ENCODE measurements at places on chromosomes 3 and 15.
A peak's percentile ranks its signal among the peaks of the same experiment; 100 is the strongest.

DNA sequence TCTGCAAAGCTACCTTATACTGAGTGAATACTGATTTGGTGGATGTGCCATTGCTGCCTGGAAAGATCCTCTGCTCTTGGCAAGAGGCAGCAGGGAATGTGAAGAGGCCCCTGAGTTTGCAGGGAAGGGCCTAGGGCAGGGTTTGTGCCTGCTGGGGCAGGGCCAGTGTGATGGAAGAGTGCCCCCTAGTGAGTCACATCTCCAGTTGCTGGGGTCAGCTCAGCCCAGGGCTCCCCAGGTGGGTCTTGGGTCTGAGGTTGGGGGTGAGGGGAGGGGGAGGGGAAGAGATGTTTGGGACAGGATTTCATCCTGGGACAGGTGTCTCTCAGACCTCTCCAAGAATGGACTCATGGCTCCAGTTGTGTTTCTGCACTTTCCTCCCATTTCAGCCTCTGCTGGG, 4.1 kb upstream of the AMOTL2 start:
- no peak for DNase-seq

- peak; percentile 68 for DNase-seq
Observed at GRCh38 chr15:85582131-85583079, 202.0 kb downstream of the AKAP13 start.

DNA sequence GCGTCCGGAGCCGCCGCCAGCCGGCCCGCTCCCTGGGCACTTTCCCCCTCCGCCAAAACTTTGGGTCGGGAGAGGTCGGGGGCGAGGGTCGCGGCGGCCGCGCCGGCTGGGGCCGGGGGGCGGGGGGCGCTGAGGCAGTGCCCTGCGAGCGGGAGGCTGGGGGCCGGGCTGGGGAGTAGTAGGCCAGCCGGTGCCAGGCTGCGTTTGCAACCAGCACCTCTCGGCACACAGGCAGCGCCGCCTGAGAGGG, 452 bp downstream of the BBX start:
- no peak for DNase-seq

DNA sequence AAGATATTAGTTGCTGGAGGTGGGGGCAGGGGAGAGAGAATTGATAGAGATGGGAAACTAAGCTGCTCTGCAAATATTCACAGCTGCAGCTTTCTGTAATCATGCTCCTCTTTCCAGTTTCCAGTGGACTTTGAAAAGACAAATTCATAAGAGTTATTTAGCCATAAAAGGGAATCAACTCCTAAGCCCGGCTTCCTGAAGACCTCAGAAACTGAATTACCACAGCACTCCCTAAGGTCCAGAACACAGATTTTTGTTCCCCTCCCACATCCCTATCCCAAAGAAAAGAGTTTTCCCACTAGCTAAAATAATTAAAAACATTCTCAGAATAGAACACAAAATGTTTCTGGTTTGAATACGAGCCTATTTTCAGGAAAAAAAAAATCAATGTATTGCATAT, 871.8 kb upstream of the NR2F2 start:
- DNase-seq: no peak

DNA sequence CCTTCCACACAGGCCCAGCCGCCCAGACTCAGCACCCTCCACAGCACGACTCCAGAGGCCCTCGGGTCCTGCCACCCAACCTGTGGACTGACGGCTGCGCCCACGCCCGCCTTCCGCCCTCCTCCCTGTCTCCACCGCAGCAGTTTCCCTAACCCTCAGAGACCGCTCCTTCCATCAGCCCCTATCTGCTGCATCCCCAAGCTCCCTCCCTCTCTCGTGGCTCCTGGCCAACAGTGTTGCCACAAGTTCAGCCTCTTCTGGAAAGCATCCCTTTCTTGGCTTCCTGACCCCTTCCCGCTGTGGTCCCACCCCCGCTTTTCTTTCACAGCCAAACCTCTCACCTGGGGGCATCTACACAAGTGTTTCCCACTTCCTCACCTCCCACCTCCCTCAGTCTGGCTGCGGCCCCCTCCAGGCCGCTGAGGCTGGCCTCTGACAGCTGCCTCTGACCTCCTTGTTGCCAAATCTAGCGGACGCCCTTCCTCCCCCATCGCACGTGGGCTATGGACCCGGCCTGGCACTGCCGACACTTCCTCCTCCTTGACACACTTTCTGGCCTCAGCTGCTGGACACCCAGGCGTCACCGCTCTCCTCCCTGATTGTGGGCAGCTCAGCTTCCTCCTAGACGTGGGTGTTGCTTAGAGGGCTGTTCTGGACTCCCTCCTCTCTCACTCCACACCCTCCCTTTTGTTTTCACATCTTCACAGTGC, 168.8 kb upstream of the TLE3 start:
- peak; percentile 97 for DNase-seq

- no peak for DNase-seq
Observed at GRCh38 chr3:37435572-37435971, 261.2 kb upstream of the LRRFIP2 start.

DNA sequence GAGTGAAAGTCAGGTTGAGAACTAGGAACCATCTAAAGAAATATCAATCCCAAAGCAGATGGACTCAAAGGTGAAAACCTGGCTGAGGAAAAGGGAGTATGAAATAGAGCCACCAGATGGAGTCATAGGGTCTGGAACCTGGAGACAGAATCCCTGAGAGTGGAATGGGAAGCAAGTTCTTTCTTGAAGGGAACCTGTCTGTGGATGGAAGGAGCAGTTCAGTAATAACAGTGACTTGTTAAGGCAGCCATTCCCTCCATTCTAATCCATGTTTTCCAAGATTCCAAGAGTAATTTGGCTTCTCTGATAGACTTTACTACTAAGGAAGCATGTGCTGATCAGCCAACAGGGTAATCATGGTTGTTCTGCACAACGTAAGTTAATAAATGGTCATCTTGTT, 22.5 kb upstream of the AQP9 start:
- DNase-seq: no peak

DNA sequence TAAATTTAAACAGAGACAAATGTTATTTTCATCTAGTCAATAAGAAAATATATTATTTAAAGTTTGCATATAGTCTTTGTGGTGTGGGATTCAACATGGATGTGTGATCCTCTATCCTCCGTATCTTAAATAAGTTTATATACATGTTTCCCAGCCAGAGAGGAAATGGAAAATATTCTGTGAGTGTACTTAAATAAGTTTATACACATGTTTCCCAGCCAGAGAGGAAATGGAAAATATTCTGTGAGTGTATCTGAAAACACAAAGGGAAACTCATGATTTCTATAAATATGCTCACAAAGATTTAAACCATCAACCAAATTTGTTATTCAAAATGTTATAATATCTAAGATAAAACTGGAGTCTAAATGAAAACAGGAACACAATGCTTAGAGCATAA, 110.0 kb upstream of the MELTF start:
- no peak for DNase-seq

GRCh38 chr15:58477170-58477569, 45.4 kb downstream of the LIPC start:
- no peak for DNase-seq

DNA sequence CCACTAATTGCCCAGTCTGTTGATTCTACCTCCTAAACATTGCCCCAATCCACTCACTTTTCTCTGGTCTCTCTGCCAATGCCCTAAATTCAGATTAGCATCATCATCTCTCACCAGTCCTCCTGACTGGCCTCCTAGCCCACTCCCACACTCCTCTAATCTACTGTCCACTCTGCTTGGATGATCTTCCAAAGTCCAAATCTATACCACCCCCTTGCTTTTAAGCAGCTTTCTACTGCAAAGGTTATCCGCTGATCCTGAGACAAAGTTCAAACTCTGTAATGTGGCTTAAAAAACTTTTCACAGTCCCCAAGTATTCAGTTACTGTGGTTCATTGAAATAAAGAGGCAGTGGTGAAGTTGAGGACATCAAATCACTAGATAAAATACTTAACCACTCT, 37.6 kb downstream of the SNX4 start:
- no peak for DNase-seq

GRCh38 chr15:48250640-48251076, 44.6 kb downstream of the SLC12A1 start:
- DNase-seq: peak; percentile 51

DNA sequence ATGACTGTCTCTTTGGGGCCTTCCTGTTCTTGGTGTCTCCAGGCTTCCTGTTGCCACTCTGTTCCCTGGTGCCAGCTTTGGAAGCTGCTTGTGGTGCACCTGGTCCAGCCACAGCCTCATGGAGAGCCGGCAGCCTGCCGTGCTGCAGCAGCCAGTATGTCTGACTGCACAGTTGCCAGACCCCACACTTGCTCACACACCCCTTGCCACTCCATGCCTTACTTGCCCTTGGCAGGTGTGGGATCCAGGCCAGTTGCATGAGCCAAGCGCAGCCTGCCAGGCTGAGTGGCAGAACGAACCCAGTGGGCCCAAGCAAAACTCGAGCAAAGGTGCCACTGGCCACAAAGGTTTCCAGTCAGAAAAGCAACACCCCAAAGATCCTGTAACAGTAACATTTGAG, 309.2 kb downstream of the DOCK3 start:
- no peak for DNase-seq

GRCh38 chr3:72398781-72399180, 449.5 kb downstream of the SHQ1 start:
- no peak for DNase-seq

DNA sequence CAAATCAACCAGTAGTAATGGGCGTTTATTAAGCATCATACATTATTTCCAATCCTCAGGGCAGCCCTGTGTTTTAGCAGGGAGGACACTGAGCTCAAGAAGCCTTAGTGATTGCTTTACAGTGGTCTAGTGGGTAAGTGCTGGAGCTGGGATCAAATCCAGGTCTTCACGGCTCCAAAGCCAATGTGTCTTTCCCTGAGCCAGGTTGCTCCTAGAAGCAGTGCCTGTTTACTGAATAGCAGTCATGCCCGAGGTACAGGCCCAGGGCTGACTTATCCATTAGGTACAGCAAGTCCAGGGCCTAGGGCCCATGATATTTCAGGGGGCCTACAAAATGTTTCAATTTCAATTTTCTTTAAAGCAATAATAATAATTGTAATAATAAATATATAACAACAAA, 9.6 kb upstream of the SMAD6 start:
- DNase-seq: no peak

- peak; percentile 81 for DNase-seq
Observed at GRCh38 chr3:138124706-138125355, 7.4 kb downstream of the A4GNT start.

GRCh38 chr3:71702131-71703024, 22.8 kb downstream of the EIF4E3 start:
- DNase-seq: no peak

GRCh38 chr3:155325263-155325835, 31.9 kb upstream of the STRIT1 start:
- DNase-seq: no peak

DNA sequence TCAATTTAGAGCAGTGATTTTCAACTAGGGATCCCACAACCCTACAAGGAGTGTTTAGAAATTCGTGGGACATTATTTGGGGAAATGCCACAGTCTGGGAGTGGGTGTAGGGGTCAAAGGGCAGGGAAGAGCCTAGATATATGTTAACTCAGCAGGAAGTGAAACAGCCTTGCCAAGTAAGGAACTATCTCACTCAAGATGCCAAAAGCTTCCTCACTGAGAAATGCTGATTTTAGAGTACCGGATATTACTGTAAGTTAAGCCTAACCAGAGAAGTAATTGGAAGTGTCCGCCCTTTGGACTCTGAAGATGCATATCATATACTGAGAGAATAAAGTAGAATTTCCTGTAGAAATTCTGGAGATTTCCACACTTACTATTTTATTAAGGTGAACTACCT, 158.6 kb downstream of the BBX start:
- peak; percentile 84 for DNase-seq

GRCh38 chr3:4471907-4472306, 4.8 kb upstream of the SUMF1 start:
- DNase-seq: no peak

GRCh38 chr3:71707595-71707994, 17.6 kb downstream of the EIF4E3 start:
- peak; percentile 45 for DNase-seq

GRCh38 chr3:97389936-97390335, 374.6 kb upstream of the ARL6 start:
- no peak for DNase-seq

DNA sequence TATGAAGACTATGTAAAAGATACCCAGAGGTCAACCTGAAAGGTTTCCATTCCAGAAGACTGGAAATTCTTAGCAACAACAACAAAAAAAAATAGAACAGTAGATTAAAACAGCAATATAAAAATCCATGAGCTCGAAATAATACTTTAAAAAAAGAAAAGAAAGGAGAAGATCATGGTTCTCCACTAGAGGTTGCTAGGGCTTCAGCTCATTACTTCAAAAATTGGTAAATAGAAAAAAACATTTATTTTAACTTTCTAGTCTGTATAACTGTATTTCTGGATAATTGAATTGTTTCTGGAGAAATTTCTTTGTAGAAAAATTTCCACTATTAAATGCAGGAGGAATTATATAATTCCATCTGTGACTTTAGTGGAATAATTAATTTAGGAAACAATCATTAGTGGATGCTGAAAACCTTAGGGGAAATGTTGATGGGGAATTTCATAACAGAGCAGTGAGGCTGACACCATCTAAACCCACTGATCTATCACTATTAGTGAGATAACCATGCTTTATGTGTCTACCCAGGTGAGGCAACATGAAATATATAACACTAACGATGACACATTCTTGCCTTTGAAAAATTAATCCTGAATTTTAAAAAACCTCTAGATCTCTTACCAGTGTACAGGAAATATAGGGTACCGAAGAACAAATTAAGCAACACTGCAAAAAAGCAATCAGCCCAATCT, 62.5 kb upstream of the SNRK start:
- DNase-seq: peak; percentile 40

DNA sequence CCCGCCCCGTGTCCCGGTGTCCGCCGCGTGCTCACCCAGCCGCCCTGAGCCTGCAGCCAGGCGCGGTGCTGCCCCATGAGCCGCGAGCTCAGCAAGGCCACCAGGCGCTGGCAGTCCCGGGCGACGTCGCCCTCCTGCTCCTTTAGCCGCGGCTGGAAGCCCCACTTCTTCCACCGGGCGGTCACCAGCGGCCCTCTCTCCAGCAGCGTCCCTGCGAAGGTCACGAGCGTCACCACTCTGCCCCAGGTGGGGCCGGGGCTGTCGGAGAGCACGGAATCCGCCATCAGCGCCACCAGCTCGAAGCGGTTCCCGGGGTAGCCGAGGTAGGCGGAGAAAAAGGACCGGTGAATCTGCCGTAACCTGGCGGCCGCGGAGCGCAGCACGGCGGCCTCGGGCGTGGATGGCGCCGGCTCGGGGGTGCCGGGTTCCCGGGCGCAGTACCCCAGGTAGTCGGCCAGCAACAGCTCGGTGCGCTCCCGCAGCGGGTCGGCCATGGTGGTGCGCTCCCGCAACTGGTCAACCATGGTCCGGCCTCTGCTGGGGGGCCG, 298 bp downstream of the BCL2L10 start:
- no peak for DNase-seq

- DNase-seq: no peak
Observed at GRCh38 chr3:114499976-114500375, 206.1 kb downstream of the TIGIT start.

DNA sequence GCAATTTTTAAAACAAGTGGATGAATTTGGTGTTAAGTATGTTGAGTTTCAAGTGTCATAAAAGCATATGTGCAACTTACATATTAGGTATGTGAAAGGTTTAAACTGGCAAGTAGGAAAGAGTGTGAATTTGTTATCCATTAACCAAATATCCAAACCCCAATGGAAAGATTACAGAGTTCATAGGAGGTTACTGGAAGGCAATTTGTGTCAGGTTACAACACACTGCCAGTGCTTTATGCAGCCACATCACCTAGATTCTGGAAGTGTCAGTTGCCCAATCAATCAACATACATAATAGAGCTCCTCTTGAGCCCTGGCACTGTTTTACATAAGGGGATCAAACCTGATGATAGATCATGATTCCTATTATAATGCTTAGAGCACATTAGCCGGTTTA, 261.0 kb downstream of the ROBO1 start:
- no peak for DNase-seq

GRCh38 chr15:90807786-90808086, 60.7 kb upstream of the FURIN start:
- DNase-seq: no peak

All from inflammatory macrophage (primary cell).